Midbrain (tissue), 1 donor: ENCODE measurements at places on chromosomes 3 and 15.

DNA sequence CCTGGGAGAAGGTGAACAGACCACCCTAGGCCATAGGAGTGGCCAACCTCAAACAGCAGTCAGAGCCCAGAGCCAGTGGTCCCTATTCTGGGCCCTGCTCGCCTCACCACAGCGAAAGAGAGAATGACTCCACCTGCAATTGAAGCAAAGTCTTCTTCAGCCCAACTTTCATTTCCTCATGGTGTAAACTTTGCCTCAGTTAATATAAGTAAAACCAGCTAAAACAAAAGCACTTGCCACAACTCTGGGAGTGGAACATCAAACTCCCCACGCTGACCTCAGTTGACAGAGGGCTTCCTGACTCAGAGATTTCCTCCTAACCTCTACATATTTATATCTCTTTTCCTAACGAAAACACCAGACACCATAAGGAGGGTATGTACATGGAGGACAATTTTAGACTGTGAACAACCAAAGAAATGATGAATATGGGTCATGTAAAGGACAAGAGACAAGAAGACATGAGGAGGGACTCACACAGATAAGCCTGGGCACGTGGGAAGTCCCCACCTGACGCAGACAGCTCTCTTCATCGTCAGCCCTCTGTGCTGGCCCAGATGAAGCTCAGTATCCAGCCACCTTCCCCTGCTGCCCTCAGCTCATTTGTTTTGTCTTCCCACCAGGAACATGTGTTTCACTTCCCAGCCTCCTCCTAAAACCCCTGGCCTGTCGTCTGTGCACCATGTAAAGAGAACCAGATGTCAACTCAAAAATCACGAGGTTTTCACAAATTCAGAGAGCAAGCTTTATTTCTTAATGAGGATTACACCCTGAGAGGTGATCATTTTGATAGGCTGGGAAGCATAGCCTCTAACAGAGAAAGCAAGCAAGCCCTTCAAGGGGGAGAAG lies 140.9 kb downstream of the KCNMB2 start:
- no peak for DNase-seq

DNA sequence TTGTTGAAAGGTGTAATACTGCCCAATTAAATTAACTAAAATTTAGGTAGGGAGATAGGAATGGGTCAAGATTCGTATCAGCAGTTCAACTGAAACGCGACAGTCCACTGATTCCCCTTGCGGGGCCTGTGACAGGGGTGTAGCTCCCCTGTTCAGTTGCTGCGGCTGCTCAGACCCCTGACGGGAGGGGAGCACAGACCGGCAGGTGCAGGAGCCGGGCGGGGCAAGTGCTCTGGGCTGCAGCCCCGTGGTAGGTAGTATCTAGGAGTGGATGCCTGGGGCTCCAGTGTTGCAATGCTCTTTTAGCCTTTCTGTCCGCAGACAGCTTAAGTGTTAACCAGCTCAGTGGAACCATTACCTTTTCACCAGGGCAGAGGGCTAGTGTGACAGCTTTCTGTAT lies 164.9 kb downstream of the ROBO2 start:
- DNase-seq: no peak

DNA sequence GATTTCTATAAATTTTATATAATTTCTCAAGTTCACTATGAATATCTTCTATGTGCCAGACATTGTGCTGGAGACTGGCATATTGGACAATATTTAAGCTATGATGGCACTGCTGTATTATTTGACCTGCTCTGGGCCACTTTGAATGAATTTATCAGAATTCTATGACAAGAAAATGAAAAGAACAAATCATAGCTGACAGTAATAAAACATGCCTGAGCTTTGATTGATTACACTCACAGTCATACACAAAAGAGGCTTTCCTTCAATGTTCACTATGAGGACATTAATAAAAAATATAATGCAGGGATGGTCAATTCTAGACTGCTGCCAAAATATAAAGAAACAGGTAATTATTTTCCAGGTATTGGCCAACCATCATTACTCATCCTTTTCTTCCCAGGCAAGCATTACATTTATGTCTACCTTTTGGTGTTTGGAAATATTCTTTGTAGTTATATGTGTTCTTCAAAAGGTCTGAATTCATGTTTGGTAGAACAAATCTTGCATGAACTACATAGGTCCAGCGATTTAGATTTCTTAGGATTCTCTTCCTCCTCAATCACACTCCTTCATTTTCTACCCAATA lies 81.0 kb upstream of the ALCAM start:
- DNase-seq: no peak

DNA sequence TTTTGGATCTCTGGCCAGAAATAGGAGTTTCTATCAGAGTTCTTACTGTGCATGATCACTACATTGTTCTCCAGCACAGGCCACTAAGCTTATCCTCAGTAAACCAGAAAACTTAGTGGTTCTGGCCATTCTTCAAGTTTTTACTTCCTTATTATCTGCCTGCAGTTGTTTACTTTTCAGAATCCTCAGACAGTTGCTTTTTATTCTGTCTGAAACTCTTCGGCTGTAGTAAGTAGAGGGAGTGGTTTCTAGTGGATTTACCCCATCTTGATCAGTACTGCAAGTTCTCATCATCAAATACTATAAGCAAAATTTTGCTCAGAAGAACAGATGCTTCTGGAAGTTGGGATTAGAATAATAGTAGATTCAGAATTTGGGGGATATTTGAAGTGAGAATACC lies 193.0 kb upstream of the RARB start:
- no peak for DNase-seq

DNA sequence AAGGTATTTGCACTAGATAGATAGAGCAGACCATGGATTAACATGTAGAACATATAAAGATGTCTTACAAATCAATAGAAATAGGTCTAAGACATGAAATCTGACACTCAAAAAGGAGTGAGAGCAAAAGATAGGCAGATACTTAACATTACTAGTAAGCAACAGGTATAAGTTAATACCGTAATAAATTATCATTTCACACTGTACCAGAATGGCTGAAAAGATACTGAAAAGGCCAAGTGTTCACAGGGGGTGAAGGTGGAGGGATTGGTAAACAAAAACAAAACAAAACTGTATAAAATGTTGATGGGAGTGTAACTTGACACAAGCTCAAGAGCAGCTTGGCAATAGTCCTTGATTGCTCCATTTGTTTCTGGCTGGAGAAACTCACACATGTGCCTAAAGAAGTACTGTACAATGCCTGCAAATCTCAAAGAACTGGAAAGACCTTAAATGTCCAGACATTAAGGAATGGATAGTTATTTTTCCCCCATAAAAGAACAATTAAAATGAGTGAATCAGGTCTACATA lies 3.5 kb downstream of the NSMCE3 start:
- DNase-seq: no peak

DNA sequence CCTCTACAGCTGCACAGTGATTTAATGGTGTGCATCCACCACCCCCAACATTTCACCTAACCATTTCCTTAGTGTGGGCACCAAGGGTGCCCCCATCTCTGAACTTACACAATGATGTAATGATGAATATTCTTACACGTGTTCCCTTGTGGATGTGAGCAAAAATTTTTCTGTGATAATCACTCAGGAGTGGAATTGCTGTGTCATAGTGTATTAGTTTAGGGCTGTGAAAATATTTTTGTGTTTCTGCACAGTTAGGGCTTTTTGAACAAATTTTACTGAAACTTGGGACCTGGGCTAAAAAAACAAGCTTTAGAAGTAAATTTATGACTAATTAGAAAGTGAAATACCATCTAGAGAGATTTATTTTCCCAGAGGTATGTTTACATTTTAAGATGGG lies 134.5 kb upstream of the CCNL1 start:
- DNase-seq: no peak

GRCh38 chr15:99956022-99956775 lies 223.0 kb upstream of the LYSMD4 start:
- no peak for DNase-seq

DNA sequence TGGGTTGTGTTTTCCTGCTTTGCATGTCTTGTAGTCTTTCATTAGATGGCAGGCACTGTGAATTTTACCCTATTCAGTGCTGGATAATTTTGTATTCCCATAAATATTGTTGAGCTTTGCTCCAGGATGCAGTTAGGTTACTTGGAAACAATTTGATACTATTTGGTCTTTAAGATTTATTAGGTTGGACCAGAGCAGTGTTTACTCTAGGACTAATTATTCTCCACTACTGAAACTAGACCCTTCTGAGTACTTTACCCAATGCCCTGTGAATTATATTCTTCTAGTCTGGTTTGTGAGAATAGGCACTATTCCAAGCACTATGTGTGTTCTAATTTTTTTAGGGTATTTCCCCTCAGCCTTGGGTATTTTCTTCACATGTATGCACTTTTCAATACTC lies 37.8 kb upstream of the TASOR start:
- DNase-seq: no peak

GRCh38 chr15:77836906-77837648 lies 204.4 kb upstream of the LINGO1 start:
- no peak for DNase-seq

DNA sequence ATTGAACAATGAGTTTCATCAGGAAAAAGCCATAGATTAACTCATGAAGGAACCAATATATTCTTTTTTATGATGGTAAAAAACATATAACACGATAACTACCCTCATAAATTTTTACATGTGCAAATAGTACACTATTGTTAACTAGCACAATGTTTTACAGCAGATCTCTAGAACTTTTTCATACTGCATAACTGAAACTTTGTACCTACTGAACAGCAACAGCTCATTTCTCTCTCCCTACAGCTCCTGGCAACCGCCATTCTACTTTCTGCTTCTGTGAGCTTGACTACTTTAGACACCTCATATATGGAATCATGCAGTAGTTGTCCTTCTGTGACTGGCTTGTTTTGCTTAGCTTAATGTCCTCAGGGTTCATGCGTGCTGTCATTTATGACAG lies 235.4 kb downstream of the NFKBIZ start:
- DNase-seq: no peak

DNA sequence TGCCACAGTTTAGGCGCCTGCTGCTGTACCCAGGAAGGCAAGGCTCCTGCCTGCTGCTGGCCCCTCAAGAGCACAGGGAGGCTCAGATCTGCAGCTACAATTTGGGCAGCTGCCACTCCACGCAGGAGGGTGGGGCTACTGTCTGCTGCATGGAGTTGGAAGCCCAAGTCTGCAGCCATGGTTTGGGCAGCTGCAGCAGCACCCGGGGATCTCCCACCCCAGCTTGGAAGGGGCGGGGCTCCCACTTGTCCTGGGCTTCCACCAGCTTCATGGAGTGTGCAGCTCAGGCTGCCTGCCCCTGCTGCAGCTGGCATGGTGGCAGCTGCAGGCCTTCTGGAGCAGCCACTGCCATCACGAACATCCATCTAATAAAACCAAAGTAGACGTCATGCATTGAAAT lies 512.9 kb downstream of the PYDC2 start:
- no peak for DNase-seq

- DNase-seq: no peak
Observed at GRCh38 chr15:38066612-38067011, 132.2 kb downstream of the TMCO5A start.

GRCh38 chr3:197260491-197261163 lies 37.8 kb downstream of the DLG1 start:
- DNase-seq: peak; percentile 1

GRCh38 chr3:14430053-14430452 lies 27.6 kb downstream of the SLC6A6 start:
- no peak for DNase-seq

GRCh38 chr15:38627689-38628277 lies 63.2 kb upstream of the RASGRP1 start:
- DNase-seq: no peak

- DNase-seq: no peak
Observed at GRCh38 chr15:88115486-88116152, 140.9 kb downstream of the NTRK3 start.

DNA sequence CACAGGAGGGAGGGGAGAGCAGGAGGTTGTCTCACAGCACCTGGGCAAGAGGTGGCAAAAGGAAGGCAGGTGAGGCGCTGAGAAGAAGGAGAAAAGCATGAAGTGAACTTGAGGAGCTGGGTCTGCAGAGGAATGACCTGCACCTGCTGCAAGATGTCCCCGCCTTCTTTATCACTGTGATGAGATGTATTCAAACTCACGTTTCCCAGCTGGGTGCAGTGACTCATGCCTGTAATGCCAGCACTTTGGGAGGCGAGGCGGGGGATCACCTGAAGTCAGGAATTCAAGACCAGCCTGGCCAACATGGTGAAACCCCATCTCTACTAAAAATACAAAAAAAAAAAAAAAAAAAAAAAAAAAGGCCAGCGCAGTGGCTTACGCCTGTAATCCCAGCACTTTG lies 22.2 kb upstream of the ZNF710 start:
- no peak for DNase-seq

DNA sequence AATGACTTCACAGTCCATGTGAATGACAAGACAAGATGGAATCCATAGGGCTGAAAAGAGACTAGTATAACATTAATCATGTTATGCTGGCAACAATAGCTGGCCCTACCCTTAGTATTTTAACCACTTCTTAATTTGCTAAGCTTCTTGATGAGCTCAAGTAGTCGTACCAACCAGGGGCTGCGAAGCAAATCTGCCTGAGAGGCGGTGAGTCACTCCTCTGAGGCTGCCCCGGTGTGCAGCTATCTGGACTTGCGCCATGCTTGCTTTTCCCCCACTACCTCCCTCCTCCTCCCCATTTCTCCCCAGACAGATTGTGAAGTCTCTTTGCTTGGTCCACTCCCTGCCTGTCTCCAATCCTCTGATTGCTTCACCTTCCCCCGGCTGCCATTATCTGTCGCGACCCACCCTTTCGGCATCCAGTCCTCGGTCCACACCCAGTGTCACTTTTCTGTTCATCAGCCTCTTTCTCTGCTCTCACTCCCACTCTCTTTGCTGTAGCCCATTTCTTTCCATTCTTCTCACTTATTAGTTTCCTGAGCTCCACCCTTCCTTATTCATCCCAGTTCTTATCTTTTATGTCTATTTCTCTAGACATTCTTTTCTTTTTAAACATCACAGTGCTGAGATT lies 42.7 kb downstream of the DUT start:
- DNase-seq: no peak

DNA sequence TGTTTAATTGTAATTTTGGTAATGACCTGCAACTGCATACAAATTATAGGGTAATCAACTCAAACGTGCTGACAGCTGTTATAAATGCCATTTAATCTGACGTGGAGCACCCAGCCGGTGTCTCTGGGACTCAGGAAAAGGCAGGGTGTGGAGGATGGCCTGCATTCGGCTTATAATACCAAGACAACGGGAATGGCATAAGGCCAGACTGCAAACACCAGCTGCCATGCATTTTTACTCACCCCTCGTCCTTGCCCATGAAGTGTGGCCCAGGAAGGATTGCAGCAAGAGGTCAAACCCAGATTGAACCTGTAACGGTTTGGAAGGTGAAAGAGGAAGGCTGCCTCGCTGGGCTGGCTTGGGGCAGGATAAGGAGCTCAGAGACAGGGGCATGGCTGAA lies 96.4 kb downstream of the WNT7A start:
- no peak for DNase-seq

GRCh38 chr3:111616417-111617105 lies 21.4 kb upstream of the ZBED2 start:
- DNase-seq: no peak
